Aortic smooth muscle cell (primary cell): ENCODE measurements at places on chromosomes 1 and 21. TPM values are rescaled to one million over a fixed set of nuclear protein-coding genes. Genes with fewer than 3 reads are reported as not detected.

ATP1A4 gene
- not detected in 2 replicates for total RNA-seq

KRTAP12-2 gene
- total RNA-seq, result not detected in 2 replicates

SPATA46 gene
- not detected in 2 replicates for total RNA-seq

TINAGL1 gene
- total RNA-seq, result 212 and 291 TPM in 2 replicates

APH1A gene
- 88.6 and 93.3 TPM in 2 replicates for total RNA-seq

CHIA gene
- not detected in 2 replicates for total RNA-seq

FAM78B gene
- 0.13 and 0.25 TPM in 2 replicates for total RNA-seq

OR2T11 gene
- total RNA-seq, result not detected in 2 replicates

FCRL1 gene
- not detected in 2 replicates for total RNA-seq

IL22RA1 gene
- 0.13 and 0.25 TPM in 2 replicates for total RNA-seq

COL8A2 gene
- 5.7 and 5.9 TPM in 2 replicates for total RNA-seq

RGS8 gene
- under 0.01 TPM in 1 of 2 replicates, not detected in the other for total RNA-seq

LMX1A gene
- not detected in 2 replicates for total RNA-seq

LRRC39 gene
- total RNA-seq, result 0.40 and 0.56 TPM in 2 replicates

BEND5 gene
- total RNA-seq, result 0.12 TPM in 1 of 2 replicates, not detected in the other

FMO5 gene
- total RNA-seq, result 1.3 and 2.4 TPM in 2 replicates

KLHDC7A gene
- total RNA-seq, result not detected in 2 replicates

MANEAL gene
- 0.99 and 2.2 TPM in 2 replicates for total RNA-seq

NCF2 gene
- under 0.01 and 0.19 TPM in 2 replicates for total RNA-seq

NBPF3 gene
- 15.2 and 27.5 TPM in 2 replicates for total RNA-seq

GBP1 gene
- 11.6 and 12.4 TPM in 2 replicates for total RNA-seq

MFSD2A gene
- 0.62 and 1.8 TPM in 2 replicates for total RNA-seq

NOS1AP gene
- total RNA-seq, result under 0.01 TPM in 1 of 2 replicates, not detected in the other

RAB7B gene
- 7.5 and 8.6 TPM in 2 replicates for total RNA-seq

ANKRD65 gene
- total RNA-seq, result 0.37 and 0.40 TPM in 2 replicates

CREG1 gene
- total RNA-seq, result 18.7 and 30.4 TPM in 2 replicates

GPR157 gene
- 2.5 and 2.8 TPM in 2 replicates for total RNA-seq

GJC2 gene
- 3.2 and 4.6 TPM in 2 replicates for total RNA-seq

IQGAP3 gene
- 18.8 and 25.0 TPM in 2 replicates for total RNA-seq

SH2D1B gene
- total RNA-seq, result not detected in 2 replicates

PBX1 gene
- 53.0 and 60.5 TPM in 2 replicates for total RNA-seq

GBP6 gene
- total RNA-seq, result not detected in 2 replicates
